ENCODE measurements at places on chromosomes 4 and X.

DNA sequence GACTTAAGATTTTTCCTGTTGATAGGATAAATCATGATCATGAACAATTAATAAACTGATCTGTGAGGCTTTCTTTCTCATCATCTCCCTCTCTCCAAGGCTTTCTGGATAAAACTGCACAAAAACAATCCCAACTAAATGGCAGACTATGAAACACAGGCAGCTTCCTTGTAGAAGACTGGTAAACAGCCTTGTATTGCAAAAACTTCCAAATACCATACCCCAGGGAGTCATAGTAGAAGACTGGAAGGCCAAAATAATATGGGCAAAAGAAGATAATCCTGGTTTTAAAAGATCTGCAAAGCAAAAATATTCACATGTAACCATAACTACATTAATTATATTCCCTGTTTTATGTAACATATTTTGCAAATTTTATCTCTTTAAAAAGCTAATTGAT is 113.0 kb downstream of the ANAPC10 start:
- no peak for DNase-seq

GRCh38 chr4:94700298-94700697 is 57.5 kb upstream of the BMPR1B start:
- DNase-seq: no peak

GRCh38 chr4:126772662-126773061 is 860.1 kb upstream of the INTU start:
- no peak for DNase-seq

DNA sequence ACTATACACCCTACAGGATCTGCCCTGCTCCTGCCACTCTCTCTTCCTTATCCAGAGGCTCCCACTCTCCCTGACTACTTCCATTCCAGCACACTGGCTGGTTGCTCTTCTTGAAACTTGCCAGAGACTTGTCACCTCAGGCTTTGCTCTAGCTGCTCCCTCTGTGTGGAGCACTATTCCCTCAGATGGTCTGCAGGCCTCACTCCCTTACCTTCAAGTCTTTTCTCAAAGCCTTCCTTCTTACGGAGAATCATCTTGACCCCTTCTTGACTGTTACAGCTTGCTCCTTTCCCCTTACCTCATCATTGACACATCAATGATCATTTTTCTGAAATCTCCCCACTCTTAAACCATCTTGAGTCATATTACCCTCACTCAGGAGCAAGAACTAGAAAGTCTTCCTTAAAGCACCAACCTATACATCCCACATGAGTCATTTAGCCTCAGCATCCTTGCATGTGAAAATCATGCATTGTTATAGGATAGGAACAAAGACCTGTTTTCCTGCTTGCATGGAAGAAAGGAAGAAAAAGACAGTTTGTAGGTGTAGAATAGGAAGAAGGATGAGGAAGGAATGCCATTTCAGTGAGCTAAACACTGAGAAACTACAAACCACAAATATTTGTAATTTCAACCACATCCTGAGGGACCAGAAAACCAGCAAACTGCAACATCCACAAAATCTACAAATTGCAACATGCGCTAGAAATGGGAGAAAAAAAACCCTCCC is 55.7 kb downstream of the ANTXR2 start:
- no peak for DNase-seq

GRCh38 chrX:108049649-108050048 is 4.8 kb downstream of the VSIG1 start:
- DNase-seq: no peak

- DNase-seq: no peak
Observed at GRCh38 chrX:8868070-8868773, 67.0 kb upstream of the FAM9A start.

GRCh38 chr4:47530801-47531200 is 45.7 kb downstream of the ATP10D start:
- no peak for DNase-seq

GRCh38 chr4:6918338-6918737 is 8.7 kb downstream of the TBC1D14 start:
- DNase-seq: no peak

DNA sequence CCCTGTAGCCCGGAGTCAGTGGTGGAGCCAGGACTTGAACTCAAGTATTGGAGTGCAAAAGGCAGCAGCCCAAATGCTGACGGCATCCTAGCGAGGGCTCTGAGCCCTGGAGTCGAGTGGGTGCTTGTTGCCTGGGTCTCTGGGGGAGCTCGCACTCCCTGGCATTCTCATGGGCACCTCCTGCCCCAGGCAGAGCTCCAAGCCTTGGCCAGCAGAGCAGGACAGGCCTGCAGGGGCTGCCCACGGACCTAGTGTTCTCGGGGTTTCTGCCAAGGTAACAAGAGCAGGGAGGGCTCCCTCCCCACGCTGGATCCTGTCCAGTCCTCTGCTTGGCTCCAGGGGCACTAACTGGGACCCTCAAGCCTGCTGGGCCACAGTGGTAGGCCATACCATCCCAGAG is 17.6 kb upstream of the WFS1 start:
- no peak for DNase-seq

- no peak for DNase-seq
Observed at GRCh38 chr4:153375303-153375702, 30.8 kb downstream of the MND1 start.

All from forelimb muscle (tissue), 1 donor.